ENCODE measurements at places on chromosomes 3 and 15.

GRCh38 chr3:190847436-190847835, 15.1 kb downstream of the GMNC start:
- no peak for DNase-seq

DNA sequence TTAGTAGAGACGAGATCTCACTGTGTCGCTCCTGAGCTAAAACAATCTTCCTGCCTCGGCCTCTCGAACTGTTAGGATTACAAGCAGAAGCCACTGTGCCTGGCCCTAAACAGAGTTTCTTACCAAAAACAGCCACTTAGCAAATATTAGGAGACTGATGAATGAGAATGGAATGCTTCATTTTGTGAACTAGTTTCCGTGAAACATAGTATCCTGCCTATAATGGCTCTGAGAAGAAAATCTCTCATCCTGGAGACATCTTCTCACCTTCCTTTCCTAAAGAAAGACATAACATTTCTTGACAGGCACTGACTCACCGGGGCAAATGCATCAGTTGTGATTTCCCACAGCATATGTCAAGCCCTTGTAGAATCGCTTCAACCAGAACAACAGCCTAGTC, 44.9 kb downstream of the GJD2 start:
- no peak for DNase-seq

DNA sequence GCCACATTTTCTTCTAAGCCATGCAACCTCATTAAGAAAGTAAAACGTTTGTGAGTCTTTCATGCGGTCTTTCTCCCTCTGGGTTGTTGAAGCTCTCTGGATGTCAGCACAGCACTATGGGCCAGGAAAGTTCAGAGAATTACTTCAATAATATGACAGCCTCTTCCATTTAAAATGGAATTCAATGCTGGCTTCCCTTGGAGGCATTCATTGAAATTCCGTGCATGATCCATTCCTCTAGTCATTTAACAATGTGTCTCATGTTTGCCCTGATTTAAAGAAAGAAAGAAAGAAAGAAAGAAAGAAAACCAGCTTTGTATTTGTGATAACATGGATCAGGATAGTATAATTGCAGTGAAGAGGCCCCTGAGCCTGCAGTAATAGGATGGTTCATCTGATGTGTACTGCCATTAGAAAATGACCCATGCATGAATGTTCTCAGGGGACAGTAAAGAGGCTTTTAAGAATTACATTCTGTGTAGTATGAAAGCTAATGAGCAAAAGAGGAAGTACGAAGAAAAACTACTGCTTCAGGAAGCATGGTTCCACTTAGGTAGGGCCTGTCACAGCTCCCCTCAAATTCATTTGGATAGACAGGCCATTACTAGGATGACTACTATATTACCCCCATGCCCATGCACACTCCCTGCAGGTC, 146.0 kb downstream of the ARPP21 start:
- no peak for DNase-seq

DNA sequence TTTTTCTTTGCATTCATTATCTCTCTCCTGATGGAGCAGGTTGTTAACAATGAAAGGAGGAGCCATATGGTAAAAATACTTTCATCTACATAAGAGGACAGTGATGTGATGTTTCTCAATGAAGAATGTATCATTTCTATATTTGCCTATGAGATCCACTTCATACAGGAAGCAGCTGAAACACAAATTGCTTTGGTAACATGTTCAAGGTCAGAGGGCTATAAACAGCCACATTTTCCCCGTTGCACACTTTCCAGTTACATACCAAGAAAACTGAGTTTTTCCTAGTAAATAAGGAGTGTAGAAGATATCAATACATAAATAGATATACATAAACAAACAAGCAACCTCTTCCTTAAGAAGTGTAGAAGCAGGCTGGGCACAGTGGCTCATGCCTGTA, 32.6 kb upstream of the GYG1 start:
- no peak for DNase-seq

GRCh38 chr3:31077021-31077601, 182.7 kb upstream of the GADL1 start:
- peak; percentile 46 for DNase-seq

DNA sequence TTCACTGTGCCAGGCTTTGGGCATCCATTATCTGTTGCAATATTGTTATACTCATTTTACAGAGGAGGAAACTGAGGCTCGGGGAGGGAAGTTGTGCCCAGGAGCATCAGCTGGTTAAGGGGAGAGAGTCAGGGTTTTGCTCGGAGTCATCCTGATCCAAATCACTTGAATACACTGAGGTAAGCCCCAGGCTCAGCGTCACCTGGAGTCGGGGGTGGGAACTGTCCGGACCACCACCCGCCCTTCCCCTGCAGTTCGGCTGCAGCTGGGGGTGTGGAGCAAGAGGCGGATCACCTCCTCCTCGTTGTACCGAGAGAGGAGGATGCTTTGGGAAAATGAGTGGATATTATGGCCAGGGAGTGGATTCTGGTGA, 646 bp downstream of the HRH1 start:
- no peak for DNase-seq

DNA sequence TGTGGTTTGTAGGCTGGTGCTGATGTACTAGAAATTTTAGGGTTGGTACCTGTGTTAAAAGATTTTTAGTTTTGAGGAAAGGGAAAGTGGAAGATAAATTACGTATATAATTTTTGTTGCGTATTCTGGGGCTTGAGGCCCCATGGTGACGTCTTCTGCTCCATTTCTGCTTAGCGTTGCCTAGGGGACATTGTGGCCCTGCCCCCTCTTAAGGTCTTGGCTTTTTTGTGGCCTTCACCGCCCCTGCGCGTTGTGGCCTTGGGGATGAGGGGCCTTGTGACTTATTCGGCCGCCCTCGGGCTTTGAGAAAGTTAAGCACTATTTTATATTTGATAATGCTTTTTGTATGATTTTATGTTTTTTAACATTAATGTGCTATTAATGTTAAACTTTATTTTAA, 182.0 kb downstream of the KLF13 start:
- DNase-seq, result no peak

DNA sequence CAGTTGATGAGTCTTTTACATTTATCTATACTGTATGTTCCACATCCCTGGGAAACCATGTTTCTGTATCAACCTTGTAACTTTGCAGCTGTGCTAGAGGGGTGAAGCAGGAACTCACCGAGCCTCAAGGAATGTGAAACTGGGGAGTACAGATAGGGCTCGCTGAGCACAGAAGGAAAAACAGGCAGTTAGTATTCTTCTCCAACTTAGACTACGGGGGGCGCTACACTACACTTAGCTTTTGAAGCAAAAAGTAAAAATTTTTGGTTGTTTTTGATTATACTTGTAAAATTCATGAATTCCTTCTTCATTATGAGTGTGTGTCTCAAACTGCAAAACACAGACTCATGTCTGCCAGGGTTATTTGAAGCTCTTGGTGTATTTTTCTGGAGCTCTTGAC, 132.7 kb upstream of the RGMA start:
- no peak for DNase-seq

DNA sequence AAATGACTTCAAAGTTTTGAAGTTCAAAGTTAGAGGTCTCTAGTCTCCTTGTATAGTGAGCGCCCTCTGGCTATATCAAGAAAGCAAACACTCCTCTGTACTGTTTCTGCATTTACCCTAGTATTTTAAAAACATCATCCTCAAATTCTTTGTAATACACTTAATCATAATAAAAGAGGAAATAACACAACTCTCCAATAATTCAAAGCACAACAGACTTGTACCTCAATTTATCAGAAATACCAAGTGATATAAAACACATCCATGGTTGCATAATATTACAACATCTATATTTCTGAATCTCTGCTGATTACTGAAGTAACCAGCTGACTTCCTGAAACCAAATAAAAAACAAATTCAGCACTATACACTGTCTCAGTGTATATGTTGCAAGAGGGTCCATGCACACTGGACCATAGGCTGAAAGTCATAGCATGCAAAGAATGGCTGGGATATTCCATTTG, 12.5 kb downstream of the PLOD2 start:
- DNase-seq, result no peak

GRCh38 chr15:77659350-77660321, 26.9 kb upstream of the LINGO1 start:
- peak; percentile 74 for DNase-seq

DNA sequence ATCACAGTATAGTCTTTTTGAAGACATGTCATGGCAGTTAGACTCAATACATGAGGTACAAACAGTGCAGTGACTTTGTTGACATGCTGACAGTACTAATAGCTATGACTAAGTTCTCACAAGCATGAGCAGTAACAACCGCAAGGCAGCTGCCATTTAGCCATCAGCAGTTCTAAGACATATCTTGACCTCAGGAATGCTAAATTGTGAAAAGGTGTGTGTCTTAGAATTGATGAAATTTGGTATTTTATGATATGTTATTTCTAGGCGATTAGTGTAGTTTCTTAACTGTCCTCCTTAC, 60.7 kb upstream of the FURIN start:
- DNase-seq, result no peak

DNA sequence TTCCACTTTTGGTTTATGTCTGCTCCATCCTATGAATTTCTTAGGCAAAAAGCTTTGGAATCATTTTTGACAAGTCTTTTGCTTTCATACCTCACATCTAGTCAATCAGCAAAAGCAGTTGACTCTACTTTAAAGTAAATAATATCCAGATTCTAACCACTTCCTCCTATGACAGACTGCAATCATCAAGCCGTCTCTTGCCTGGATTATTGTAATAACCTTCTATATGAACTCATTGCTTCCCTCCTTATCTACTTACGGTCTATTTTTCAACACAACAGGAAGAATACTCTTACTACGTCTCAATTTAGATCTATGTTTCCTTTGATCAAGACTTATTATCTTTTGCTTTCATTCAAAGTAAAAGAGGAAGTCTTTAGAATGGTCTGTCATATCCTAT, 20.7 kb downstream of the CLDN1 start:
- no peak for DNase-seq

GRCh38 chr15:28252831-28253230, 69.1 kb downstream of the HERC2 start:
- DNase-seq, result no peak

- no peak for DNase-seq
Observed at GRCh38 chr3:24017305-24017704, 72.2 kb downstream of the NR1D2 start.

- DNase-seq, result peak; percentile 20
Observed at GRCh38 chr3:135503760-135504686, 461.5 kb upstream of the PPP2R3A start.

DNA sequence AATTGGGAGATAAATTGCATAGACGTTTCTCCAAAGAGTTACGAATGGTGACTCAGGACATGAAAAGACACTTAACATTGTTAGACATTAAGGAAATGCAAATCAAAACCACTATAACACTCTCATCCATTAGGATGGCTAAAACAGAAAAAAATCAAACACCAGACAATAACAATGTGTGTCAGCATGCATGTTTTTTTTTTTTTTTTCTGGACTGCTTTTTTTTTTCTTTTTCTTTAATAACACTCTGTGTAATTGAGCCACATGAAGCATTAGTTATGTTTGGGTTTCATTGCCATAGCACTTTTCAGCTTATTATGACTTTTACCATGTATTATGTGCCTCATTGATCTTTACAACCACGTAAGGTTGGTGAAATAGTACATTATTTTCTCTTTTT, 95.0 kb downstream of the NFKBIZ start:
- DNase-seq, result no peak

DNA sequence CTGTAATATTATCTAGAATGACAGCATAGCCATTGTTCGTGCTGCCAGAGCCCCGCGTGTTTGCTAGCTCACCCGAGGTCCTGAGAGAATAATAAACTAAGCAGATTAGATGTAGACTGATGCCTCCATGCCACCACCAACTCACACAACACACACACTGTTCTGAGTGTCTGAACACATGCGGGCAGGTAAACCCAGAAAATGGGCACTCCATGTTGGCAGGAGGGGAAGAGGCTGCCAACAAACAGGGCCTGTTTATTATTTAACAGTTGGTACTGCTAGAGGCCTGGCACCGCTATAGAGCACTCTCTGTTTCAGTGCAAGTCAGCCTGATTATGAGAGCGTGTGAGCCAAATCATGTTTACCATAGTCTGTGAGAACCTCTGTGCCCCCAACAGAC, 299.0 kb downstream of the ZBTB20 start:
- no peak for DNase-seq

DNA sequence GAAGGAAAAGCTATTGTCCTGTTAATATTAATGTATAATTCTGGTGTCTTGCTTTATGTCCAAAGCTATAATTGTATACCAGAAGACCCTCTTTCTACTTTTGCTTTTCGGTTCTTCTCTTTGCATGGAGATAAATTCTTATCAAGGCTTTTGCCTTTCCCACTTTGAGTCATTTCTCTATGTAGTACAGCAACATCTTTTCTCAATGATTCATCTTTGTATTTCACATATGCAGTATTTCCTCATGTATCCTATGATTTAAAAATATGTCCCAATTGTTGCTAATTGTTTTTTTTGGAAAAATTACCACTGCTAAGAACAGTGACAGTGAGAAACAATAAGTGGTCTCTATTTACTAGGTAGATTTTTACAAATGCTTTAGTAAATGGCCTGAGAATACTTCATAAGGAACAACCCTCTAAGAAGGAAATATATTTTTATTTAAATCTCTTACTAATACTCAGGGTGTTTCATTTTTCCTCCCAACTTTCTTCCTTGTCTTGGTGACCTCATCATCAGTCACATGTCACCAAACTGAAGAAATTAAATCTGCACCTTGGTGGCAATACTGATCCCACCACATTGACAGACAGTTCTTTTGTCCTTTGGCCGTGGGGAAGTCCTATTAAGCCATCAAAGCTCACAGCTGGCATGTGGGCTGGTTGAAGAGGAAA, 290.6 kb downstream of the SATB1 start:
- no peak for DNase-seq

DNA sequence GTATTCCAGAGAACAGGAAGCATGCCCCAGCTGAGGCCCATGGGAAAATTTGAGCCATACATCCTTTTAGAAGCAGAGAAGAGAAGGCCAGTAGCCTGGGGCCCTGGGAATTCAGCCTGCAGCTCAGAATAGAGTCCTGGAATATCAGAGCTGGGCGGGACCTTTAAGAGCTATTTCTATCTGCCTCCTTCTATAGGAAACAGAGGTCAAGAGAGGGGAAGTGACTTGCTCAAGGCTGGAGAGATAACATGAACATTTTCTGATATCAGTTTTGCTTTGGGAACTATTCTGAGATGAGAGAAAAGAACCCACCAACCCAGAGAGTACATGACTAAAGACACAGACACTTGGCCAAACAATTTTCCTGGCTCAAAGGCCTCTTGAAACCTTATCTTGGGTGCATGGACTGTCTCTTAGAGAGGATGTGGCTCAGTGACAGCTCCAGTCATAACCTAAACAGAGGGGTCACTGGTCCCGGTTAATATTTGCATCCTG, 26.0 kb downstream of the MASP1 start:
- no peak for DNase-seq

GRCh38 chr3:145055375-145056076, 1083.9 kb downstream of the DIPK2A start:
- no peak for DNase-seq

- no peak for DNase-seq
Observed at GRCh38 chr3:142566096-142566495, 12.4 kb downstream of the ATR start.

- DNase-seq, result no peak
Observed at GRCh38 chr3:10551821-10552630, 46.6 kb upstream of the ATP2B2 start.
